ENCODE measurements at places on chromosomes 6 and 20. TPM values are rescaled to one million over a fixed set of nuclear protein-coding genes. Genes with fewer than 3 reads are reported as not detected.
A peak's percentile ranks its signal among the peaks of the same experiment; 100 is the strongest.

The TRMT11 gene
- total RNA-seq: 22.4 TPM

The GPR6 gene
- total RNA-seq: not detected

The BMP6 gene
- 5.7 TPM for total RNA-seq

The REM1 gene
- 6.7 TPM for total RNA-seq

The OR2J3 gene
- not detected for total RNA-seq

The SLC32A1 gene
- total RNA-seq: not detected

The TMC2 gene
- 0.56 TPM for total RNA-seq

The TTLL9 gene
- total RNA-seq: 0.14 TPM

The SLC35F1 gene
- total RNA-seq: 1.2 TPM

The ALDH8A1 gene
- total RNA-seq: 1.1 TPM

The TCP11 gene
- not detected for total RNA-seq

The CTCFL gene
- total RNA-seq: not detected

The GSTA2 gene
- total RNA-seq: not detected

The PXDC1 gene
- total RNA-seq: 103 TPM

DNA sequence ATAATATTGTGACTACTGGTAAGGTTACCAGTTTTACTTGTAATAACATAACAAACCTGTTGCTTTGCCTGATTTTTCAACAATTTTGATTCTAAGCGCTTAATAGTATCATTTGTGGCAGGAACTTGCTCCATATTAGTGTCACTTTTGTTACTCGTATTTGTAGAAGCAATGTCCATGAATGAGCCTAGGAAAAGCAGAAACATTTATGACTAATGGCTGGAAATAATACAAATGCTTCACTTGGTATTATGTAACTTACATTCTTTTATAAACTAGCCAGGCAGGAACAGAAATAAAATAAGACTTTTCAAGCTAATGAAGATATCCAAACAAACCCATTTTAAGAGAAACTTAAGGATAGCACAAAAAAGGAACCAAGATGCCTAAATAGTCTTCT lies 38.9 kb downstream of the MAP3K7 start:
- DNase-seq: no peak

DNA sequence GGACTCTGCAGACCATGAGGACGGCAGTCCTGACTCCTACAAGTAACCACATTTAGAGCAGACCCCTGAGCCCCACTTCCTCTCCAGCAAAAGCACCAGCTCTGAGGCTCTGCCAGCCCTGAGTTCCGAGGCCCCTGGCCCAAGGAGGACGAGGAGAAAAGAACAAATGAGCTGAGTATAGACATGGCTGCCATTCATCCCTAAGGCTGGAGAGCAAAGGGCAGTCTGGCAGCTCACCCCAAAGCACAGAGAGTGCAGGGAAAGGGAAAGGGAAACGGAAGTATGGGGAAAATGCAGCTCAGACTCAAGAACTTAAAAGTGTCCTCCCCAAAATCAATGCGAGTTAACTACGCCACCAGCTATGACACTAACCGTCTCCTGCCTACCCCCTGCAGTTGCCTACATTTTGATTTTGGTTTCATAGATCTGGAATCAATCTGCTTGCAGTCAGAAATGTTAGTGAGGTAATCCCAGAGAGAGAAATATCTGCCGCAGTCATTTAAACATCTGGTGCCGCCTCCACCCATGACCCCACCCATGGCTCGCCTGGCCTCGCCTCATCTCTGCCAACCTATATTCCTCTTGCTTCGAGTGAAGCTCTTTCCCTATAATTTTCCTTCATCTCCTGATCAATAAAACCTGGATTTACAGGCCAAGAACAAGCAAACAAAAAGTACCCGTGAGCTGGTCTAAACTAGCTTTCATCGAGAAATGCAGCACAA lies 49.6 kb upstream of the AFDN start:
- DNase-seq: no peak

- no peak for DNase-seq
These were observed 208.3 kb downstream of the PTPRK start for GRCh38 chr6:128311944-128312570.

DNA sequence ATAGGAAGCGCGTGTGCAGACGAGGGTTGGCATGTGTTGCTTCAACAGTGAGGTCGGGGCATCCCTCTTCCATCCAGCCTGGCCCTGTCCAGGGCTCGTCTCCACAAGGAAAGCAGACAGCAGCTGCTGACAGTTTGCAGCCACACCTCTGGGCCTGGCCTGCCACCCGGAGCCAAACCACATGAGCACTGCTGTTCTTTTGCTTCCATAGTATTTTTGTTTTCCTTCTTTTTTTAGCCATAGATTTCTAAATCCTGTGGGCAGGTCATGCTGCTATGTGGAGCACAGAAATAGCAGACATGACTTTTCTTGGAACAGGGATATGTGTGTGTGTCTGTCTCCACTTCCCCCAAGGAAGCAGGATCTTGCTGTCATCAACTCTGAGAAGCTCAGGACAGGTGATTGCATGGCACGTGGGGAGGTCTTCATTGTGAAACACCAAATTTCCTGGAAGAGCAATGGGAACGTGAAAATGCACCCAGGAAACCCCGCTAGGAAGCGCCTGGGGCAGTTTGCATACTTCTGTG lies 167.4 kb downstream of the DTNBP1 start:
- no peak for DNase-seq

GRCh38 chr6:16727996-16728395 lies 33.3 kb downstream of the ATXN1 start:
- peak; percentile 65 for DNase-seq

- no peak for DNase-seq
These were observed 254.4 kb upstream of the POU3F2 start for GRCh38 chr6:98579941-98580340.

GRCh38 chr6:125013938-125014660 lies 51.9 kb downstream of the RNF217 start:
- DNase-seq: no peak

DNA sequence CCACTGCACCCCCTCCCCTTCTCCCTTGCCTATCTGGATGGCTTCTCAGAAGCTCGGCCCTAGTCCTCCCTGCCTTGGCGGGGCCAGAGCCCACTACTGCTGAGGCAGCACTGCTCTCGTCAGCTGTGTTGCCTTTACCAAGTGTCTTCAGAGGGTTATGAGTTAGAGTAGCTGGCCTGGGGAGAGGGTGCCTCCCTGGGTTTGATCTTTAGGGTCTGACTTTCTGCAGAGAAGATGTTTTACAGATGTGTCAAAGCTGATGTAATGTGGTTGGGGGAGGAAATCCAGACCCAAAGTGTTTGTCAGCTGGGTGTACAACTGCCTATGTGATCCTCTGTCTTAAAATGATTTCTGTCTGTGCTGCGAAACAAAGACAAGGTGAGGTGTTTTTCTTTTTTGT lies 30.4 kb upstream of the PI16 start:
- DNase-seq: no peak

- DNase-seq: no peak
These were observed 32.3 kb upstream of the AFDN start for GRCh38 chr6:167794161-167795157.

DNA sequence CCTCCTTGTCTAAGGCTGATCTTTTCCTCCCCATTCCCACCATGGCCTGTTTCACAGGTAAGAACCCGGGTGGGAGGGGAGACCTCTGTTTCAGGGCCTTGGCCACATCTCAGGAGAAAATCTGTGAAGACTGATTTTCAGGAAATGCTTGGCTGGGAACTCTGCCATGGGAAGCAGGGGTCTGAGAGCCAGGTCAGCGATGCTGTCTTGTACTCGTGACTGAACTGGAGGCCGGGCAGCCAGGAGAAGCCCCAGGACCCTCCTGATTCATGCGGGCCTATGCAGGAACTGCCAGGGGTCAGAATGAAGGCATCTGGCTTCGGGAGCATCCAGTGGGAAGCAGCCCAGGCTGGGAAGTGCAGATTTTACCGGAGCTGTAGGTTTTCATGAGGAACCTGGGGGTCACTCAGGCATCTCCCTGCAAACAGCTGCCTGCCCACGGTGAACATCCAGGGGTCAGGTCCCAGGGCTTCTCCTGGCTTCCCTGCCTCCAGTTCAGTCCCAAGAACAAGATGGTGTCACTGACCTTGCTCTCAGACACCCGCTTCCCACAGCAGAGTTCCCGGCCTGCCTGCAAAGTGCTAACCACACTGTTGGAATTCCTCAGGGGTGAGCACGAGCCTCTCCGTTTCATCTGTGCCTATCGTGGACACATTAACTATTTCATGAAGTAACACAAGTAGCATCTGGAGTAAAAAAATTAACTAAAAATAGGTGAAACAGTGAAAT lies 90.2 kb upstream of the SULF2 start:
- DNase-seq: no peak

DNA sequence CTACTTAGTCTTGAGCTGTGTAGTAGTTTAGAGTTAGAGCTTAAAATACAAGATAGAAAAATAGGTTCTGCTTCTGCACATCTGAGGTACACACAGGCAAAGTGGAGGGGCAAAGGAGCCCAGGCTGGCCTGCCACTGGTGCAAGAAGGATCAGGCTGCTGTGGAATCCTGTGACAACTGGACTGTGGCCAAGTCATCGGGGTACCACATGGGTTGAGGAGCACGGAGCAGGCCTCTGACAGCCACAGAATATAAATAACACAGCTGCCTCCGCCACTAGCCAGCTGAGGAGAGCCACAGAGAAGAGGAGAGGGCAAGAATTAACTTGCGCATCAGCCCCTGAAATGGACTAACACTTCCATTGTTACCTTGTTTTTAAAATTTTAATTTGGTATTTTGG lies 206.0 kb upstream of the MARCKS start:
- no peak for DNase-seq

- DNase-seq: no peak
These were observed 7.5 kb downstream of the LAMA5 start for GRCh38 chr20:62359491-62360121.

DNA sequence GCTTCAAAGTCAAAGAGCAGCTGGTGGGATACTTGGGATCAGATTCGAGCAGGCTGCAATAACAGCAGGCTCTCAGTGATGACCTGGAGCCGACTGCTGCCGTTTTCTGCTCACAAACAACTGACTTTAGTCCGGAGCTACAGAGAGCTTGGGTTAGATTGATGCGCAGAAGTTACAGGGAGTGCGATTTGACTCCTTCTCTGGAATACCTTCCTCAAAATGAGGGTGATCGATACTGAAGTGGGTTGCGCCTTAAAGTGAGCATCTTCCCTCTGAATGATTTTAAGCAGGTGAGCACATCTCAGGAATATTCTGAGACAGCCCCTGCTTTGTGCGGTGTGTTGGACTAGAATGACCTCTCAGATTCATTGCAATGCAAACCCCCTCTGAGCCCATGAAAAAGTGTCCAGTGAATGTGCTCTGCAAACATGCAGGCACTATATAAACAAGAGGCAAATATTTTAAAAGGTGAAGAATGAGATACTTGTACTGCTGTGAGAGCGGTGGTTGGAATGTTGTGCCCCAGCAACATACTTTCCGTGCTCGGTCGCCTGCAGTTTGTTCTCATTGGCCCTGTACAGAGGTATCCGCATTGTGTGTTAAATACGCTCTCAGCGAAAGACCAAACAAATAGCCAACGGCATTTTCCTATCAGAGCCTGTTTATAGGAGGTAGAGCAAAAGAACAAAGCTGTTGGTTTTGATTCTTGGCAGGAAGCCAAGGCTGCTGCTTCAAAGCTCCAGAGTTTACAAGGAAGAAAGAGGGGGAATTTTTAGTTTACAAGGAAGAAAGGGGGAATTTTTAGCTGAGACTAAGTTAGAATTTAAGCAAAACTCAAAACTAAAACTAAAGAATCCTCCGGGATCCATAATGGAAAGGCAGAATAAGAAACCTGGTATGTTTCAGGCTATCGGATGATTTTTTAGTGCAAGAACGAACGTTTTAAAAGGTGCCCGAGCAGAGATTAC lies 67.7 kb downstream of the PHACTR2 start:
- DNase-seq: no peak

DNA sequence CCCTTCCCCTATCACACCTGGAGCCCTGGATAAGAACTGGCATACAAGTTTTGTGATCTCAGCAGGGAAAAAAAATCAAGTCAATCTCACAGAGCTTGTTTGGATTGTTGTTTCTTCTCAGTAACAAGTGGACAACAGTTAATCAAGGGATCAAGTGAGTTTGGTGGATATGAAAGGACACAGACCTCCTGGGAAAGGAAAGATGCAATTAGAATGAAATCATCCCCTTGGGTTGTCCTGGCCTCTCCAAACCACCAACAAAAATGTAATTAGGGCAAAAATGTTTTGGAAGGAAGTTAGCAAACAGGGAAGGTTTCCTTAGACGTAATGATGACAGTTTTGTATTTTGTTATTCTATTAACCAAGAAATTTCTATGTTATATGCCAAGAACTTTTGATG lies 99.1 kb upstream of the PRDM1 start:
- no peak for DNase-seq

GRCh38 chr20:50138120-50138478 lies 15.4 kb downstream of the PEDS1 start:
- DNase-seq: no peak

DNA sequence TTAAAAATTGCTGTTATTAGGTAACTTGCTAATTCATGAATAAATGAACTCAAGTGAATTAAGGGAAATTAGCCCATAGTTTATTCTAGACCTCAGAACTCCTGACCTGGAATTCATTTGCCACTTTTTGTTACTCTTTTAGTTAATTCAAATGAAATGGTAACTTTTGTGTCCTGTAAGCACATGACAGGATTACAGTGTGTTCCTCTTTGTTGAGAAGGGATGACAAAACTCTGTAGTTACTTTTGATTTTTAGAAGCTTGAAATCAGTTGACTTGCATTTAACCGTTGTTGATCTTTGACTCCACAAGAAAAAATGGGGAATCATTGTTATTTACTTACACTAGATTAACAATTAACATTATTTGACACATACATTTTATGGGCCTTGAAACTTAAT lies 6.2 kb downstream of the SLC9A8 start:
- DNase-seq: no peak

DNA sequence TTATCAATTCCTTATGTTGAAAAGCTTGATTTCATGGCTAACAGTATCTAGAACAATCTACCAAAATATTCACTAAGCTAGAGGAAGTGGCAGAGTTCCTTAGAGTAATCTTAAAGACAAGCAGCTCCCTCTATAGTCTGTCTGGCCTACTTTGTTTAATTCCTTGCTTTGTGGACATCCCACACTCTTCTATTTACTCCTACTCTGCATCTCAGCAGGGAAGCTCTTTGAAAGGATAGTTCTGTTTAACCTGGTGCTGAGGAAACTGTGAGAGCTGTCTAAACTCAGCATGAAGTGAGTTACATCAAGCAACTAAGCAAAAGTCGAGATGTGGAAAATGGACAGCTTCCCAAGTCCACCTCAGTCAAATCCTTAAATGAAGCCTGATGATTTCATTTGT lies 4.3 kb downstream of the REV3L start:
- no peak for DNase-seq

GRCh38 chr6:14732844-14733757 lies 512.8 kb upstream of the JARID2 start:
- DNase-seq: no peak

All from posterior vena cava (tissue), 2 donors.